ENCODE measurements at places on chromosomes 5 and 9. TPM values are rescaled to one million over a fixed set of nuclear protein-coding genes. Genes with fewer than 3 reads are reported as not detected.
A peak's percentile ranks its signal among the peaks of the same experiment; 100 is the strongest.

The C5 gene
- total RNA-seq: 2.4 TPM

GRCh38 chr5:44719856-44720255 lies 88.9 kb upstream of the MRPS30 start:
- H3K27ac ChIP-seq: no peak overlapping the region
- no peak for DNase-seq
- no peak overlapping the region for H3K4me3 ChIP-seq
- no peaks in the 10 kb centered on the region for H3K27me3 ChIP-seq
- no peaks in the 10 kb centered on the region for H3K4me1 ChIP-seq

DNA sequence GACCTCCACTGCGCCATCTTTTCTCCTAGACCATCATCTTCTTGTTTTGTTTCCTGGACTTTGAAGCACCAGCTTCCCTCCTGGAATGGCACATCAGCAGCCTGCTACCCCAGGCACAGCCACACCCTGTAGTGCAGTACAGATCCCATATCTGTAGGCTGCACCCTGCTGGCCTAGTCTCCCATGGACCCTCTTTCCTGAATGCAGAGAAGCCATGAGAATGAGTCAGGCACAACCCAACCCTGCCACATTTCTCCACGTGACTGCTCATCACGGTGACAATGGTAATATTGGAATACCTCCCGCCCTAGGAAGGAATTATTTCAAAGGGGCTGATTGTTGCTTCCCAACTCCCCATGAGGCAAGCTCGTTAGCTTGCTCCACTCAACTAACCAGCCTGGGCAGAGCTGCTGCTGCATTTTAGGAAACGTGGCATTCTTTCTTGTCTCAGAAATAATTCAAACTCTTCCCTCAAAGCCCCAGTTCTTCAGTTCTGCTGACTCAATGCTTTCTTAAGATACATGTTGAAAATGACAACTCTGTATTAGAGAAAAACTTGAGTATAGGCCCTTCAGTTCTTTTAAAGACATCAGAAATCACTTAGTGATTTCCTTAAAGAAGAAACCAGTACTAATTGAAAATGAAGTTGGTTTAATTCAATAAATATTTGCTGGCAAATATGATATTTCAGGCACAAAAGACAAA lies 328.1 kb downstream of the MLLT3 start:
- DNase-seq: no peak
- peaks cover 23% of the 10 kb centered on the region for H3K4me1 ChIP-seq
- no peaks in the 10 kb centered on the region for H3K36me3 ChIP-seq
- no peaks in the 10 kb centered on the region for H3K27me3 ChIP-seq

DNA sequence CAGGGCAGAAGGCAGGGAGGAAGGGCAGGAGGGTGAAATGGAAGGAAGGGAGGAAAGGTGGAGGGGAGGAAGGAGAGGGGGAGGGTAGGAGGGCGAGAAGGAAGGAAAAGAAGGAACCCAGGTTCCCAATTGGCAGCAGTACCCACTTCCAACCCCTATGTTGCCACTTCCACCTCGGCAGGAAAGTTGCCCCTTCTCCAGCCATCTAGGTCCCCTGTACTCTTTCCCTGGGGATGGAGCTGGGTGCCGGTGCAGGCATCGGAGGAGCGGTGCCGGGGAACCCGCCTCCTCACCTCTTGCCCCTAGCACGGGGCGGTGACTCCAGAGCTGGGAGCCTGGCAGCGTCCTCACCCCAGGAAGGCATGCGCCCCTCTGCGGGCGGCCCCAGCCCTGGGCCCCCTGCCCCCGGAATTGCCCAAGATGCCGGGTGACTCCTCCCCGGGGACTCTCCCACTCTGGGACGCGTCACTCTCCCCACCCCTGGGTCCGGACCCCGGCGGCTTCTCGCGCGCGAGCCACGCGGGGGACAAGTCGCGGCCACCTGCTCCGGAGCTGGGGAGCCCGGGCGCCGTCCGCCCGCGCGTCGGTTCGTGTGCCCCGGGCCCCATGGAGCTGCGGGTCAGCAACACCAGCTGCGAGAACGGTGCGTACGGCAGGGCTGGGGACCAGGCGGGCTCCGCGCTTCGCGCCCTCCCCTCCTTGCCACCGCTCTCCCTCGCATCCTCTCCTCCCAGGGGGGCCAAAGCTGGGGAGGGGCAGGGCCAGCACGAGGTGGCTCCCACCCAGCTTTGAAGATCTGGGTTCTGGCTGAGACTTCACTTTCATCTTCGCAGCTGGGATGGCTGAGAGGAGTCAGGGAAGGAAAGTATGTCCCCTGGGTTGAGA lies at the start of gene NIPAL4:
Gene NIPAL4, plus strand, starts transcription at position 499 of the 885 bp plus-strand sequence. Its CDS starts 108 bp downstream, at position 607.
- H3K4me3 ChIP-seq: peak within 1 kb of the TSS; percentile 33
- no peaks in the 10 kb centered on the region for H3K36me3 ChIP-seq
- H3K4me1 ChIP-seq: peaks cover 30% of the 10 kb centered on the region
- no peak for DNase-seq
- no peak within 1 kb of the TSS for H3K27ac ChIP-seq

GRCh38 chr5:178372142-178372571 lies 139.6 kb upstream of the PHYKPL start:
- no peaks in the 10 kb centered on the region for H3K36me3 ChIP-seq
- H3K27ac ChIP-seq: no peak overlapping the region
- DNase-seq: no peak
- no peaks in the 10 kb centered on the region for H3K4me1 ChIP-seq

DNA sequence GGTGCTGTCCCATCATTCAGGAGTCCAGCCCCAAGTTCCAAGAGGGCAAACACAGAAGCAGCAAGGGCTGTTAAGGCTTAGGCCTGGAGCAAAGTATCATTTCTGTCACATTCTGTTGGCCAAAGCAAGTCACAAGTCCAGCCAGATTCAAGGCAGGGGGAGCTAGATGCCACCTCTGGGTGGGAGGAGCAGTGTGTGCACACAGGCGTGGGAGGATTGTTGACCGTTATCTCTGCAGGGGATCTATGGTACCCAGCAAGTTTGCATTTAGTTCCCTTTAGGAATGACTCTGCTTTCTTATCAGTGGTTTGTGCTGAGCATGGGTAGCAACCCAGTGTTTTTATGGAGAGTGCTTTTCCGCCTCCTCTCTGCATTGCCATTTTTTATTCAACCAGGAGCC lies 278.9 kb downstream of the NR3C1 start:
- H3K27ac ChIP-seq: no peak overlapping the region
- H3K4me1 ChIP-seq: no peaks in the 10 kb centered on the region
- no peak for DNase-seq
- H3K4me3 ChIP-seq: no peak overlapping the region

GRCh38 chr5:124825983-124826337 lies 79.5 kb upstream of the ZNF608 start:
- no peak overlapping the region for H3K4me3 ChIP-seq
- H3K4me1 ChIP-seq: no peaks in the 10 kb centered on the region
- H3K36me3 ChIP-seq: no peaks in the 10 kb centered on the region
- no peak for DNase-seq
- H3K27ac ChIP-seq: no peak overlapping the region
- H3K27me3 ChIP-seq: no peaks in the 10 kb centered on the region

DNA sequence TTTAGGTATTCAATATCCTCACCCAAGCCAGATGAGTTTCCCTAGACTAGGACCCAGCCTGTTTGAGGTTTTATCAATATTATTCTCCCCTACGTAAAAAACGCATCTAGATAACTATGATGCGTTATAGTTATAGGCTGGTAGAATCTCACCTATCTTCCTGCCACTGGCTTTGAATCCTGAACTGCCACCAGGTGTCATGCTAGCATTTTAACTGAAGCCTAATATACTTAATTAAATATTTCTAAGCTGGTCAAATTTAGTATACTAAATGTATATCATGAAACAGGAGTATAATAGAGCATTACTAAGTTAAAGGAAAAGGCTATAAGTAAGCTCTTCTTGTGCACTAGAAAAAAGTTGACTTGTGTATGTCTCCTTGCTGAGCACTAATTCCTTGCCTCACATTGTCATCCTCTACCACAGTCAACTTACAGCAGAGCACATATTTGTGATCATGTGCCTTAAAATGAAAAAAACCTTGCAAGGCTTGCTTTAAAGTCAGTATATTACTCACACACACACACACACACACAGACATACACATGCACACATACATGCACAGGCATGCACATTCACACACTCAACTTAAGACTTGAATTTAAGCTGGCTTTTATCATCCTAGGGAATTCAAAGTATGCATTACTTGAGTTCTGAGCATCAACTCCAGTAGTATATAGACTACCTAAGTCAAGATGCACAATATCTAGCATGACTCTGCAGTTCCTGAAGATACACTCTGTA lies 303.4 kb downstream of the ADGRV1 start:
- no peaks in the 10 kb centered on the region for H3K36me3 ChIP-seq
- no peak overlapping the region for H3K27ac ChIP-seq
- H3K4me1 ChIP-seq: no peaks in the 10 kb centered on the region
